ENCODE measurements at places on chromosomes 7 and 10.

DNA sequence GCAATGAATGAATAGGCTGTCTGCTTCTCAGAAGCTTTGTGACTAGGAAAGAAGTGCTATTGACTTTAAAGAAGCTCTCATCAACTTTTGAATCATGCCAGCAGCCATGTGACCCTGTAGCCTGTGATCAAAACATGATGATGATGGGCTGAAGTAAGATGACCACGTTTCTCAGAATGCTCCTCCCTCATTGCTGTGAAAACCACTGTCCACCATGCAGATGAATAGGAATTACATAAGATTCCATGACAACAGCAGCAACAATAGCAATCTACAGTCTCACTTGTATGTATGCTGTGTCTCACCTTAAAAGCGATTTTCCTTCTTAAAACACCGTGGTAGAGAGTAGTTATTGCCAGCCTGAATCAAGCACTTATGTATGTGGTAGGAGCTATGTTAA, 228.4 kb downstream of the TRIL start:
- no peak for DNase-seq

DNA sequence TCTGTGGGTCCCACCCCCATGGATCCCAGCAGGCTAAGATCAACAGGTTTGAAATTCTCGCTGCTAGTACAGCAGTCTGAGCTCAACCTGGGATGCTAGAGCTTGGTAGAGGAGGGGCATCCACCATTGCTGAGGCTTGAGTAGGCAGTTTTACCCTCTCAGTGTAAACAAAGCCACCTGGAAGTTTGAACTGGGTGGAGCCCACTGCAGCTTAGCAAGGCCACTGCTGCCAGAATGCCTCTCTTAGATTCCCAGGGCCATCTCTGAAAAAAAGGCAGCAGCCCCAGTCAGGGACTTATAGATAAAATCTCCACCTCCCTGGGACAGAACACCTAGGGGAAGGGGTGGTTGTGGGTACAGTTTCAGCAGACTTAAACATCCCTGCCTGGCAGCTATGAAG, 190.0 kb upstream of the CACNA2D1 start:
- no peak for DNase-seq

DNA sequence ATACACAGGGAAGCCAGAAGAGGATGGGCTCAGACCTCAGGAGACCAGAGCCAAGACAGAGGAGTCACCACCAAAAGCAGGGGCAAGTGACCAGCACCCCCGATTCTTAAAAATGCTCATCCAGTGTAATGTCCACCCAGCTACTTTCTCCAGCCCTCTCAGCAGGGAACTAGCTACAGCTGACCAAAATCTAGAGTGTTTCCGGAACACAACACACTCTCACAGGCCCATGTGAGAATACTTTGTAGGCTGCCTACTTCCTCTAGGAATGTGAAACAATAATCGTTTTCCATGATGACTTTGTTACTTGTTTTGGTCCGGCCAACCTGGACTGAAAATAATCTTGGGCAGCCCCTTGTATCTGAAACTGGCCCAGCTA, 14.5 kb downstream of the PSAP start:
- no peak for DNase-seq

- peak; percentile 44 for DNase-seq
These were observed 2.4 kb downstream of the MKX start for GRCh38 chr10:27743012-27743876.

DNA sequence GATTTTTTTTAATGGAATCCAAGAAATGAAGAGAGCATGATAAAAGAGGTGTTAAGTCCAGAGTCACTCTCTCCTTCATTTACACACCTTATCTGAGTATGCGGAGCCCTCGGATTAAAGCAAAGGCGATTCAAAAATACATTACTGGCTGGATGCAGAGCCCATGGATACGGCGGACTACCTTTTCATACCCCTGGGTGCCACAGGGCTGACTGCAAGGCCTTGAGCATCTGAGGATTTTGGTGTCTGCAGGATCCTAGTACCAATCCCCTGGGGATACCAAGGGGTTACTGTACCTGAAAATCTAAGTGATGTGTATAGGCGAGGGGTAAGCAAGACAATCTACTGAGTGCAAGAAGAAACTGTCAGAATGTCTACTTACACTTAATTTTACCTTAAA, 20.5 kb downstream of the PIP4K2A start:
- DNase-seq: no peak

DNA sequence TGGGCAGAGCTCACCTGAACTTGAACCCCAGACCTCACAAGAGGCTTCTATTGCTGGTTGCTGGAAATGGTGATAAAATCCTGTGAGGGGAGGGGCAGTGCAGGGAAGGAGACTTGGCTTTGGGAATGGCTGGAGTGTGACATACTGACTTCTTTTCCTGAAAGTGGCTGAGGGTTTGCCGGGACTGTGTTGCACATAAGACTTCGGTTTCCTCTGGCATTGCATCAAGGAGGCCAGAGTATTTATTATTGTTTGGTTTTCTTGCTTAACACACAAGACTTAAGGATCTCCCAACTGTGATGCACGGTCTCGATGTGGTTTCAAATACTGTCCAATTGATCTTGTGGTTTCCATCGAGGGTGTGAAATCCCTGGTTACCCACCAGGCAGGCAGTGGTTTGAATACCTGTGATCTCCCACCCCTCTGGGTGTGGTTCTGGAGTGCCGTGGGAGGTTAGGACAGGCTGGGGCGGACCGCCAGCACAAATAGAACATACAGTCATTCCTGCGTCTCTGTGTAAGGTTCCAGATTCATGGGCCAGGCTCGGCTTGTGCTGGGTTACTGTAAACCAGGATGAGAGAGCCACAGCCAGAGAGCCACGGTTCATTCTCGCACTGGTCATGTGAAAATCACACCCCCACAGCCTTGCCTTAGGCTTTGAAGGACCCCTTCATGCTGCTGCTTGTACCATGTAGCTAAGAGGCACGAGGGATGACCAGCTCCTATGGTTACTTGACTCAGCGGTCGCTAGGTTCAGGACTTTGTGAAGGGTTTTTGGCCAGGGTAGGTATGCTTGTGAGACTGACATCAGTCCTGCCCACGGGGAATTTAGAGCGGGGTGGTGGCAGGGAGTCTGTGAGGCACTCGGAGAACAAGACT, 39.2 kb downstream of the WBP1L start:
- DNase-seq: no peak

DNA sequence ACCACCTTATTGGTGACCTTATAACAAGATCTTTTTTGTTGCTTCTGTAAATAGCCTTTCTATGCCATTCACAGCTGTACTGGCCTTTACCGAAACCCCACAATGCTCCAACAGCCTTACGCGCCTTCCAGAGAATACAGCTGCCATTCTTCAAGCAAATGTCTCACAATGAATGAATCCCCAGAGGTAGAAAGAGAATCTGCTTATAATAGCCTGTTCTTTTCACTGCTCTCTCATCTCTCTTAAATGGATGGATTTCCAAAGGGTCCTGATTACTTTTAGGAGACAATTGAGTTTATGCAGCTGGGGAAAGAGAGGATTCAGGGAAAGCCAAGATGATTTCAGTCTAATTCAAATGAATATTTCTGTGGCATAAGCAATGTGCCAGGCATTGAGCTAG, 183.1 kb upstream of the PDE1C start:
- no peak for DNase-seq

GRCh38 chr10:6476989-6477388, 103.1 kb downstream of the PRKCQ start:
- no peak for DNase-seq

DNA sequence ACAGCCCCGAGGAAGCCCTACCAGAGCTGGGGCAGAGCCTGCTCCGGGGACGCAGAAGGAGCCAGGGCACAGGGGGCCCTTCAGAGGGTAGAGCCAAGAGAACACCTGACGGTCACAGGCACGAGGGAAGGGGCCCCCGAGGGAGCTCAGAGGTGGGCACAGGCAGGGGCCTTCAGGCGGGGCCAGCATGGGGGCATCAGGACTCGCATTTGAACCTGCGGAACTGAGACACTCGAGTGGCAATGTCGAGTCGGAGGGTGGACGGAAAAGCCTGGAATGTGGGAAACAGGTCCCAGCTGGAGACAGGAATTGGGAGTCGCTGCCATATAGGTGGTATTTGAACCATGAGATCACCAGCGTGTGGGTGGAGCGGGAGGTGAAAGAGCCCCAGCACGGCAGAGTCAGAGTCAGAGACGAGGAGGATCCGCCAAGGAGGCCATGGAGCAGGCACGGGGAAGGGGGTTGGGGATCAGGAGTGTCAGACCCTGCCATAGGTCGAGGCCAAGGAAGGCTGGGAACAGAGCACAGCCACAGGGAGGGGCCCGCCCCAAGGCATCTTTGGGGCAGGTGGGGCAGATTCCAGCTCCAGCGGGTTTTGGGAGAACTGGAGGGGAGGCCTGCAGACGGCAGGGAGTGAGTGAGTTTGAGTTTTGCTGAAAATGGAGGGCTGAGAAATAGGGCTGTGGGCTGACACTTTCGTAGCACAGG, 13.8 kb downstream of the STK32C start:
- no peak for DNase-seq

DNA sequence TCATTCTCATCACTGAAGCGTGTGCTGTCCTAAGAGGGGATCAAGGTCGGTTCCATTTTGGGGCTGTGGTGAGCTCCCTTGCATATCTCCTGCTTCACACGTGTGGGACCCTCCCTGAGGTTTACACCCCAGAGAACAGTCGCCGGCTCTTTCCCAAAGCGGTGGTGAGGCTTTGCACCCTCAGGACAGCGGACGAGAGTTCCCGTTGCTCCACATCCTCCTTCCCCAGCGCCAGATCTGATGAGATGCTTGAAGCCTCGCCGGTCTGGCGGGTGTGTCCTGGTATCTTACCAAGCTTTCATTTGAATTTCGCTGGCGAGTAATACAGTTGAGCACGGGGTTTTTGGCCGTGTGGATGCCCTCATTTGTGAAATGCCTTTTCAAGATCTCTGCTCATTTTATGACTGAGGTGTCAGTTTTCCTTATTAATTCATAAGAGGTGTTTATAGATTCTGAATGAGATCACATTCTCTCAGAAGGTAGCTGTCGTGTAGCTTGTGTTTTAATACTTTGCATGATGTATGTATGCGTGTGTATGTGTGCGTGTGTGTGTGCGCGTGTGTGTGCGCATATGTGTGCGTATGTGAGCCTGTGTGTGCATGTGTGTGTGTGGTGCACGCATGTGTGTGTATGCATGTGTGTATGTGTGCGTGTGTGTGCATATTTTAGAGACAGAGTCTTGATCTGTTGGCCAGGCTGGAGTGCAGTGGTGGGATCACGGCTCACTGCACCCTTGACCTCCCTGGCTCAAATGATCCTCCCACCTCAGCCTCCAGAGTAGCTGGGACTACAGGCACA, 30.7 kb downstream of the ELFN1 start:
- DNase-seq: no peak

- no peak for DNase-seq
These were observed 3.1 kb upstream of the KNDC1 start for GRCh38 chr10:133156674-133157579.

DNA sequence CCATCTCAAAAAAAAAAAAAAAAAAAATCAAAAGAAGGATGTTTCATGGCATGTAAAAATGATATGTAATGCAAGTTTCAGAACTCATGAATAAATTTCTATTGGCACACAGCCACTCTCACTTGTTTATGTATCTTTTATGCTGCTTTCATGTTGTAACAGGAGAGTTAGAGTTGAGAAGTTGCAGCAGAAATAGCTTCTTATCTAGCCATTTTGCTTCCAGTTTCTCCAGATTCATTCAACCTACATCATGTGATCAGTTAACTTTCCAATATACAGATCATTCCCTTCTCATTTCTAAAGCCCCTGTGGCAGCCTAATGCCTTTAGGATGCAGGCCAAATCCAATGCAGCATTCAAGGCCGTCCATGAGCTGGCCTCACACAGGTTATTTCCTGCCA, 30.4 kb downstream of the ZNF786 start:
- no peak for DNase-seq

All from SJCRH30 (cell line).